Fibroblast of the aortic adventitia (primary cell): ENCODE measurements at places on chromosomes 16 and 17. TPM values are rescaled to one million over a fixed set of nuclear protein-coding genes. Genes with fewer than 3 reads are reported as not detected.

The NPIPA8 gene
- total RNA-seq = not detected in 2 replicates

The HIC1 gene
- total RNA-seq = 36.4 and 57.6 TPM in 2 replicates

The SLC35G6 gene
- not detected in 2 replicates for total RNA-seq

GRCh38 chr16:10151718-10152117 is 30.5 kb downstream of the GRIN2A start:
- DNase-seq = no peak

- no peak for DNase-seq
These were observed 15.8 kb downstream of the RIPOR1 start for GRCh38 chr16:67544329-67544841.

DNA sequence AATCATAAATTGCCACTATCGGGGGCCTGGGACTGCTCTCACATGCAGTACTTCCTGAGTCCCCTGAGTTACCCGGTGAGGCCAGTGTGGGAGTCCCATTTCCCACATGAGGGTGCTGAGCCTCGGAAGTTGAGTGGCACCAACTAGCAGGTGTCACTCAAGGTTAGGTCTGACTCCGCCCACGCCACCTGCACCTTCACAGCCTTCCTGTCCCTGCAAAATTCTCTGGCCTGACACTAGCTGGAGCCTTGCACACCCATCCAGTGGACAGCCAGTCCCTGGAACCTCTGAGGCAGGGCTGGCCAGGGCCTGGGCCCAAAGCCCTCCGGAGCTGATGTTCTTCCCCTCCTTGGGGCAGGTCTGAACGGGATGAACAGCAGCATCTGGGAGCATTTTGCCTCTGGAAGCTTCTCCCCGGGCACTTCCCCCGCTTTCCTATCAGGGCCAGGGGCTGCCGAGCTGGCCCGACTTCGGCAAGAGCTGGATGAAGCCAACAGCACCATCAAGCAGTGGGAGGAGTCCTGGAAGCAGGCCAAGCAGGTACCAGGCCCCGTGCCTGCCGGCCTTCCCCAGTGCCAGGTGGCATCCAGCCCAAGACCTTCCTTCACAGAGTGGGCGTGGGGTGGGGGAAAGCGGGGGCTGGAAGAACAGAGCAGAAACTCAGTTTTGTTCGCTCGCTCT is 21.9 kb downstream of the UNC13D start:
- no peak for DNase-seq
